ENCODE measurements at places on chromosomes 3 and 15.

- no peak for DNase-seq
Observed at GRCh38 chr15:95499397-95499796, 831.1 kb upstream of the NR2F2 start.

DNA sequence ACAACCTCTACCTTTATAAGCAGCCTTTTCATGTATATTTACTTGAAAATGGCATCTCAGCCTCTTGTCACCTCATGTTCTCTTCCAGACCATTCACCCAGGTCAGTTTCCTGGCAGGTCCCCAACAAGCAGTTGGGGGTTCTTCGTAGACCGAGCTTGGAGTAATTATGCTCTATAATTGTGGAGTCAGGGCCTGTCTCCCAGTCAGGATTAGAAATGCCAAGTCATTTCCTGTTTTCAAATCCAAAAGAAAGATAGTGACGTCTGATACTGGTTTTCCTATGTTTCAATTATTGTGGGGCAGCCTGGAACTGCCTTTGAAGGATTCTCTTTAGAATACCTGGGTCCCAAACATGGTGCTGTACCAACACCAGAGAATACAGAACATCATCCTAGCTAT lies 430.6 kb downstream of the MECOM start:
- no peak for DNase-seq

DNA sequence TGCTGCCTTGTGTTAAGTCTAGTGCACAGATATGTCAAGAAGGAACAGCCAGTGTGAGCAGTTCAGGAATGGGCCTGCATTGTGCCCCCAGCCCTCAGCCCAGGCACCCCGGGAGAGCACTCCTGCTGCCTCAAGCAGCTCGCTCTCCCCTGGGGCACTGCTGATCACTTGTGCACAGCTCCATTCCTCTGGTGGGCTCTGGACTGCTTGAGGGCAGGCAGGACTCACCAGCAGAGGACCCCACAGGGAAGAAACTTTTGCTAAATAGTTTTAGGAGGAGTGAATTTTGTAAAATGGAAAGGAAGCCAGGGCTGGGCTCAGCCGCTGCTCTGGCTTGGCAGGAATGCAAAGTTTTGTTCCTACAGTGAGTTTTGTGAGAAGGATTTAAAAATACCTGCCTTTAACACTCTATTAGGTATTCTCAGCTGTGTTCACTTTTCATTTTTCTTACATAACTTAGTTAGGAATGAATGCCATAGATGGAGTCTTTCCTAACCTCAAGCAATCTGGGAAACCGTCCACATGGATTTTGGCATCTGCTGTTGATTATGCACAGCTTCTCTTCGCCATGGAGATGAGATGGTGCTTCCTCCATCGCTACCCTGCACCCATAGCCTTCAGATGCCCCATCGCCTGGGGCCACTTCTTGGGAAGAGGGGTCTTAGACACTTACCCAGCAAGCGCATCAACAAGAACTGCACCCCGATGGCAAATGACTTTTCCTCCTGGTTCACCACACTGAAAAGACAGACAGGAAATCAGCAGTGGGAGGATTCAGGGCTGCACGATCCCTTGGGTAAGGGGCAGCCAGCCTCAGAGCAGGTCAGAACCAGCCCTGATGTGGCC lies 42.3 kb upstream of the RAB6B start:
- DNase-seq: no peak

DNA sequence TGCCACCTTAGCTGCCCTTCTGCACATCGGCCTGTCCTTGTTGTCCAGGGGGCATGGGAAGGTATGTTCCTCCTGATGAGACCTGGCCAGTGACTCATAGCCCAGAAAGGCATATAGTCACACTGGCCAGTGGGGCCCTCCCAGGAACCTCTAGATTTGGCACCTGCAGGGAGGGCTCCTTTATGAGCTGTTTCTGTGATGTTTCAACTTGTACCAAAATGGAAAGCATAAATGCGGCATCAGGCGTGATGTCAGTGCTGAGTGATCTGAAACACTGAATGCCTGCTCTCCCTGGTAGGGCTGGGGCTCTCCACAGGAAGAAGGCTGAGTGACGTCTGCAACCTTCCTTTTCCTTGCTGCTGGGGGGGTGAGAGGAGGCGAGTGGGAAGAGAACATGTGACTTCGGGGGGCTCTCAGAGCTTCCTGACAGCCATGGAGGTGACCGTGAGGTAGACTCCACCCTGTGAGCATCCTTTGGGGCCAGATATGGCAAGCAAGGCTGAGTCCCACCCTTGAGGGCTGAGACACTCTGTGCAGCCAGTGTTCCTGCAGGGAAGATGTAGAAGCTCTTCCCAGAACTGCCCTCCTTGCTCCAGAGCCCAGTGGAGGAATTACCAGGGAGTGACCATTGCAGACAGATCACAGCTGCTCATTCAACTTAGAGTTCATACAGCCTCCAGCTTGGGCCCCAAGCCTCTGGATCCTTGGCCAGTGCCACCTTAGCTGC lies 37.1 kb upstream of the APEH start:
- peak; percentile 53 for DNase-seq

DNA sequence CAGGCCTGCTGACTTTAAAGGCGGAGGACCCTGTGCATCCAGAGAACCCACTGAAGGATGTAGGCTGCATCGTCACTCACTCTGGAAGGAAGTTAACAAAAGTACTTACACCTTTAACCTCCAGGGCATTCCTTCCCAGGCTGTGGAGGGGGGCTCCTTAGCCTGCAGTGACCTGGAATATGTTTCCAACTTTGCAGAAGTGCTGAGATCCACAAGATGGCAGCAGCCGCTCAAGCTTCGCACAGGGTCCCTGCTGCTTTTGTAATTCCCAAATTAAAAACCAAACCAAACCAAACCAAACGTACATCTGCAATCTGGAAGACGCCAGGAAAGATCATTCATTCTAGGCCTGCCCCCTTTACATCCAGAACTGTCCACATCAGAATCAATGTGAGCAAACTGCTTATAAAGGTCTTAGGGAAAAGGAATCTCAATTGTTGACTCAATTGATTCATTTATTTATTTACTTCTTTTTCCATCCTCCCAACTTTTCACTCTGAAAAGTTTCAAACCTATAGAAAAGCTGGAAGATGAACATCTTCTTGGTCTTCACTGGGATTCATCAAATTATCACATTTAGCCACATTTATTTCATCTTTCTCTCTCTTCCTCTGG lies 70.5 kb upstream of the KLHL25 start:
- DNase-seq: peak; percentile 41

DNA sequence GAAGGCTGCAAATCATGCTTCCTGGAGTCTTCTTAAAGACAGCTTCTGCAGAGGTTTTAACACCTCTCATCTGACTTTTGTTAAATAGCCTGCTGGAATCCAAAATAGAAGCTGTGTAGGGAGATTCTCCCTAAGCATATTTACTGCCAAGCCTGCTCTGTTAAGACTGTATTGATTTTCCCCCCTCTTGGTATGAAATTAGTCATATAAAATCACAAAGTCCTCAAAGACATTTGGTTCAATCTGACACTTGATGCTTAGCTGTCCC lies 94.6 kb downstream of the ITPR1 start:
- DNase-seq: no peak

GRCh38 chr3:49591615-49592014 lies 37.3 kb downstream of the BSN start:
- DNase-seq: no peak

DNA sequence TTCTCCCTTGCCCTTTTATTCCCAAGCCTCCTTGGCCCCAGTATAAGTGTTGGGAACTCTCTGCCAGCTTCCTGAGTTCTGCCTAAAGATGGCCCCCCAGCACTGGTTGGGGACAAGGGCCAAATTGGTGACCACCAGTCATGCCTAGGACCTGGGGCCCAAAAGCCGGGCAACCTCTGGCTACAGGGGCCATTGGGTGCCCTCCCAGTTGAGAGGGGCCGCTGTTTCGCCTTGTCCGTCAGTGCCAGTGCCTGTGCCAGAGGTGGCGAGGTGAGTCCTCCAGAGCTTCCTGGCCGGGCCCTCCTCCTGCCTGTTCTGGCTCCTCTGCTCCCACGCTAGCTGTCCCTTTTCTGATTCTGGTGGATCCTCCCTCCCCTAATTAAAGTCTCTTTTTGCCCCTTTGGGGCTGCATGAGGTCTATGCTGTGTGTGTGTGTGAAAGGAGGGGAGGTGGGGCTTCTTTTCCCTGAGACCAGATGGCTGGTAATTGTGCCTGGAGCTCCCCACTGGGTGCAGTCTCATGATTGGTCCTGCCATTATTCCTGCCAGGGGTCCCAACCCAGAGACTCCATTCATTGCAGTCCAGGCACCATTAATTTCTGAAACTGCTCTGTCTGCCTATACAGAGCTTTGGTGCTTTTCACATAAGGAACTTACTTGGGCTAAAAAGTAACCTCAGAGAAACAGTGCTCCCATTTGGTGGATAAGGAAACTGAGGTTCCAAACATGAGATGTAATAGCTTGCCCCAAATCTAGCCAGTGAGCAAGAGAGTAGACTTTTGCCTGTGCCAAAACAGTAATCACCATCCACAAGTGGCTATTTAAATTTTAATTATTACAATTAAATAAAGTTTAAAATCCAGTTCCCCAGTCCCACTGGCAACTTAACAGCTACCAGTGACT lies 3.1 kb upstream of the TTLL3 start:
- no peak for DNase-seq

DNA sequence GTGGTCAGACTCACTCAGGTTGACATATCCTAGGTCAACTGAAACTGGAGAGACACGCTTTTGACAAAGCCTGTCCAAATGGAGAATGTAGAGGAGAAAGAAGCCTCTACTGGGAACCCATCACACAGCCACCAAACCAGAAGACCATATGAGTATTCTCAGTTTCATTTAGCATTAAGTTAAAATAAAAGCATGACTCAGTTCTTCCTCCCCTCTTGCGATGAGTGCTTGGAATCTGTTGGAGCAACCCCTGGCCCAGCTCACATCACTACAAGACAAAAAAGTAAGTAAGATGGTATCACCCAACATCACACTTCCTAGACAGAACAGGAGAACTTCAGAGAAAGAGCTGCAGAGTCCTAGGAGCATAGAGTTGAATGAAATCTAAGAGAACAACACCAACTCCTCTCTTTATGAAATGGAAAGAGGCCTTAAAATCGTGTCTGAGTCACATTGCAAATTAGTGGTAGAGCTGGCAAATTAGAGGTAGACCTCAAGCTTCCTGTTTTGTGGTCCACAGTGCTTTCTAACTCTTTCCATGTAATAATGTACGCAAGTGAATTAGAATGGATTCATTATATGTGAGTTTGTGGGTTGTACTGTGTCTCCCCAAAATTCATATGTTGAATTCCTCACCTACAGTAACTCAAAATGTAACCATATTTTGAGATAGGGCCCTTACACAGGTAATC lies 51.2 kb downstream of the FGF12 start:
- DNase-seq: peak; percentile 8

DNA sequence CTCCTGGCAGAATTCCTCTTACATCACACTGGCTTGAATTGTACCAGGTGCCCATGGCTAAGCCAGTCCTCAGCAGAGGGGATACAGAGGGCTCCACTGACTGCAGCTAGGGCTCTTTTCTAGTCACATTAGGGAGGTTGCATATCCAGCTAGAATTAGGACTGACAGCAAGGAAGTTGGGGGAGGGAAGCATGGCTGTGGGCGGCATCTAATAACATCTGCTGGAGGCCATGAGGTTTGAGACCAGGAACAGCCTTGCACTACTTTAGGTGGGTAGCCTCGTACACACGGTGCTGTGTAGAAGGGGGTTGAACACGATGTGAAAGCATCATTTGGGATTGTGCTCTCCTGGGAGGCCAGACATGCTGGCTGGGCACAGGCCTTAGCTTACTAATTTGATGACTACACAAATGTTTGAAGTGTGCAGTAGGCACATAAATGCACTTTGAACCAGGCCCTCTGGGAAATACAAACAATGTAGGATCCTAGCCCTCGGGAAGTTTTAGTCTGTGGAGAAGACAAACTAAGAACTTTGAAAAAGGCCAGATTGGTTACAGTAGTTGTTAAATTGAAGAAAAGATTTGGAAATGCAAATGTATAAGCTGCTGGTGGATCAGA lies 30.2 kb downstream of the CHCHD6 start:
- no peak for DNase-seq

- DNase-seq: no peak
Observed at GRCh38 chr3:152281133-152281713, 12.5 kb downstream of the MBNL1 start.

- no peak for DNase-seq
Observed at GRCh38 chr3:153818338-153818737, 302.9 kb upstream of the ARHGEF26 start.

GRCh38 chr3:45123581-45124269 lies 22.5 kb downstream of the CDCP1 start:
- DNase-seq: no peak

DNA sequence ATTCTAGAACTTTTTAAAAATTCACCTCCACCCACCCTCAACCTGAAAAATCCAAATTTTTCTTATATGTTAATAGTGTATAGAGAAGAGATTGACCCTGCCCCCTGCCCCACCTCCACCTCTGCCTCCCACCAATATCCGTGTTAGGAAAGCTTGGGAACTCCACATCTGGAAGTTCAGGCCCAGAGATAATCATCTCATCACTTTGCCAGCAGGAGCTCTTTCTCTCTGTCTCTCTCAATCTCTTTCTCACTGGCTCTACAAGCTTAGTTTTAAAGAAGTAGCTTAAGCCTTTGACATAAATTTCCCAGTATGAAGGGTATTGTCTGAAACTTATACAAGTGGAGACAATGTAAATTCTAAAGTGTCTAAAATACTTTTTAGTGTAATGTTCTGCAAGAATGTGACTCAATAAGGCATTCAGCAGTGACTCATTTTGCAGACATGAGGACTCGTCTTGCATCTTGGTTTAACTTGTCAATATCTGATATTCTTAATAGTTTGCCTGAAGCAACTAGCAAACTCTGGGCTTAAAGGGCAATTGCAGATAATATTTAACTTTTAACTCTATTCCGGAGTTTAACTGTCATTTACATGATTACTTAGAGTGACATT lies 299.8 kb upstream of the EPHA3 start:
- DNase-seq: no peak

DNA sequence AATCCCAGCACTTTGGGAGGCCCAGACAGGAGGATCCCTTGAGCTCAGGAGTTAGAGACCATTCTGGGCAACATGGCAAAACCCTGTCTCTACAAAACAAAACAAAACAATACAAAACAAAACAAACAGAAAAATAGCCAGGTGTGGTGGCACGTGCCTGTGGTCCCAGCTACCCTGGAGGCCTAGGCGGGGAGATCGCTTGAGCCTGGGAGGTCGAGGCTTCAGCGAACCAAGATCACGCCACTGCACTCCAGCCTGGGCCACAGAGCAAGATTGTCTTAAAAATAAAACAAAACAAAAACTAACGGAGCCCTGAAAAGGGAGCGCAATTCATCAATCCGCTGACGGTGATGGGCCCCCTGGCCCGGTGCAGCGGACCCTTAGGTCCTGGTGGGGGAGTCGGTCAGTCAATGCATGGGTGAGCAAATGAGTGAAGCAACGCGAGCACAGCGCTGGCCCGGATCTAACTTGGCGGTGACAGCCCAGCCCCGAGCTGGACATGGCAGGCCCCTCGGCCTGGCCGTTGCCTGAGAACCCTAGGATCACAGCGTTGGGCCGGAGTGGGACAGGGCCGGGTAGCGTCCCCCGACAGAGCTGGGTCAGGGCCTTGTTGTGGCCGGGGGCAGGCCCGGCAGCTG lies 52.4 kb upstream of the BLM start:
- DNase-seq: no peak

DNA sequence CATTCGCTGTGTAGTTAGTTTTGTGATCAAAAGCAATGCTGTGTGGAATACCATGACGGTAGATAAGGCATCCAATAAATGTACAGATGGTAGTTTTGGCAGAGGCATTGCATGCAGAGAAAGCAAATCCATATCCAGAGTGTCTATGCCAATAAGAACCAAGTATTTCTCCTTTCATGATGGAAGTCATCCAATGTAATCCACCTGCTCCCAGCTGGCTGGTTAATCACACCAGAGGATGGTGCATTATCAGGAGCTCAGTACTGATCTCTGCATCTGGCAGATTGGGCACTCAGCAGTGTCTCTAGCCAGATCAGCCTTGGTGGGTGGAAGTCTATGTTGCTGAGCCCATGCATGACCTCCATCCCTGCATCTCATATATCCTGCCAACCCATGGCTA lies 677.7 kb upstream of the NECTIN3 start:
- DNase-seq: no peak
